Caco-2 (cell line): ENCODE measurements at places on chromosomes 7 and 10. TPM values are rescaled to one million over a fixed set of nuclear protein-coding genes. Genes with fewer than 3 reads are reported as not detected.

GRCh38 chr10:112962343-112962742, 12.3 kb downstream of the TCF7L2 start:
- H3K27me3 ChIP-seq = no peaks in the 10 kb centered on the region
- H3K4me3 ChIP-seq = no peak overlapping the region
- no peak for DNase-seq
- peaks cover 59% of the 10 kb centered on the region for H3K4me1 ChIP-seq

DNA sequence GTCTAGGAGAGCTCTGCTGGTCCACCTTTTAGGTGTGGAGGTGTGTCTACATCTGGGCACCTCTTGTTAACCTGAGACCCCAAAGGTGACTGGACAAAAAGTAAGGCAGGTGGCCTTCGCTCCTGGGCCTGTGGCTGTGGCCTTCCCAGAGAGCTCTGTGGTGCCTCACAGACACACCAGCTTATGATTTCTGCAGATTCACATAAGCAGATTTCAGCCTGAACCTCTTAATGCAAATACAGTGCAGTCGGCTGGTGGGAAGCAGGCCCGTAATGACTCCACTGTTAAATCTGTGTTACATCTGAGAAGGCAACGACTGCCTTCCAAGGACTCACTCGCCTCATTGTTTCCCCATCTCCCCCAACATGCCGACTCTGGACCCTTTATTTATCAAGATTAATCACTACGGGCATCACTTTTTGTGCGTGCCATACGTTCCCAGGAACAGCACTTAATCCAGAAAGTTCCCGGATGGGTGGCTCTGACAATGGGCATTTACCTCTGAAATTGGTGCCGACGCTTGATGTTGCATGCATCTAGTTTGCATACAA, 119.8 kb downstream of the EBF3 start:
- H3K36me3 ChIP-seq = no peaks in the 10 kb centered on the region
- no peaks in the 10 kb centered on the region for H3K4me1 ChIP-seq
- no peak for DNase-seq
- no peak overlapping the region for H3K27ac ChIP-seq
- H3K27me3 ChIP-seq = 0 out of 2 replicates have a peak, but pooled peaks cover 1% of the 10 kb centered on the region
- no peak overlapping the region for H3K4me3 ChIP-seq

DNA sequence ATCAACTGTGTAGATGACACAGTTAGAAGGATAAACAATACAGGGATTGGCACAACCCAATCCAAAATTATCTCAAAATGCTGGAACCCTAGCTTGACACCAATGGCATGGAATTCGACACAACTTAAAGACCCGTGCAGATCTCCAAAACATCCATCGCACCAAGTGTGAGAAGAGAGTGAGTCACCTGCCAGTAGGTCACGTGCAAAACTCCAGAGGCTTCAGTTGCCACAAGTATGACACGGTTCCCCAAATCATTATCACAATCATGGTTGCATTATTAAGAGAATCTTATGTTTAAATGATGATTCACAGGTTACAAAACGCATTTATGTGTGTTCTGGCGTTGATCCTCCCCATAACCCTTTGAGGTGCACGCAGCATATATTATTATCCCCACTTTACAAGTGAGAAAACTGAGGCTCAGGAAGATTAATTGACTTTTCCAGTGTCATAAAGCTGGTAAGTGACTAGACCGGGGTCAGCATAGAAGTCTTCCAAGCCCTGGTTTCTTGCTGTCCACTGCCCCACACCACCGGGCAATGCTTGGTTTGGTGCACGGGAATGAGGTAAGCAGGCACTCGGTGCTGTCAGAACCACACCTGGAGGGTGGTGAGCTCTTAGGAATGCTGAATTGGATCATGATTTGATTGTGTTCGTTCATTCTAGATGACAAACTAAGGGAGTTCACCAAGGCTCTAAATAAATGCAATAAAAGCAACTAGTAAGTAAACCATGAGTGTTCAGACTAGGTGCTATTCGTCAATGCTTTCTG, 23.6 kb upstream of the STK17A start:
- no peak overlapping the region for H3K27ac ChIP-seq
- no peak overlapping the region for H3K4me3 ChIP-seq
- H3K36me3 ChIP-seq = no peaks in the 10 kb centered on the region

GRCh38 chr7:12722136-12722535, 34.7 kb downstream of the ARL4A start:
- H3K36me3 ChIP-seq = no peaks in the 10 kb centered on the region
- DNase-seq = no peak
- peaks cover 7% of the 10 kb centered on the region; the same call in 1 of the 2 replicates for H3K4me1 ChIP-seq
- H3K27me3 ChIP-seq = no peaks in the 10 kb centered on the region

DNA sequence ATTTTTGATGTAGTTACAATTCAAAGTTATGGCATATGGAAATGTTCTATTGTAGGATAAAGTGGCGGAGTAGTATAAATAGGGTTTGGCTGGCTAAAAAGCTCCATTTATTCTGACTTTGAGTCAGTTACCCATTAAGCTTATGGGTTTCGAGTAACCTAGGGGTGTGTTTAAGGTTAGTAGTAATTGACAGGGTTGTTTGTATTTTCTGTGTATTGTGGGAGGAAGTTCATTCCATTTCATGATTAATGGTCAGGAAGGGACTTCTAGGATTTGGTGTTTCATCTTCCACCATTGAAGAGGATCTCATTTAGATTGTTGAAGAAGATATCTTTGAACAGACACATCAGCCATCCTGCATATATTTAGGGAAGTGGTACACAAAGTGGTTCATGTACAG, 75.0 kb downstream of the BICC1 start:
- no peaks in the 10 kb centered on the region for H3K27me3 ChIP-seq
- H3K4me1 ChIP-seq = peaks cover 4% of the 10 kb centered on the region
- peaks cover 3% of the 10 kb centered on the region; the same call in 1 of the 2 replicates for H3K36me3 ChIP-seq
- no peak overlapping the region for H3K4me3 ChIP-seq

GRCh38 chr7:110568932-110569331, 522.0 kb upstream of the LRRN3 start:
- no peak for DNase-seq
- H3K27me3 ChIP-seq = no peaks in the 10 kb centered on the region
- no peak overlapping the region for H3K27ac ChIP-seq
- H3K4me3 ChIP-seq = no peak overlapping the region
- H3K36me3 ChIP-seq = no peaks in the 10 kb centered on the region

ZNF736 gene
- 6.1 and 8.8 TPM in 2 replicates for total RNA-seq

NMT2 gene
- total RNA-seq = 28.1 and 30.1 TPM in 2 replicates

DNA sequence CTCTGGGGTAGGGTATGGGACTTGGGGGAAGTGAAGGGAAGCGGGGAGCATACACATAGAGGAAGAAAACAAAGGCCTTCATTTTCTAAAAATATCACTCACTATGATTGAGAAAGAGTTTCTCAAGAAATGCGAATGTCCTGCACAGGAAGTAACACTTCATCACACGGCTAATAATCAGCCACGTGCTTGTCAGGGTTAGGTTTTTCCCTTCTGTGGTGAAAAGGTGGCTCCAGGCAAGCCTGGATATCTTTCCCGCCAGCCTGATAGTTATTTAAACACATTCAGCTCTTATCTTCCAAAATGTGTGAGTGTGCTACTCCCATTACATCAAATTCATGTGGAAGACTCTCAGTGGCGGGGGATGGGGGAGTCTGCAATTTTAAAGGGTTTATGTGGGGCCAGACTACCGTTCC, 166.4 kb upstream of the ADO start:
- H3K4me3 ChIP-seq = no peak overlapping the region
- H3K27me3 ChIP-seq = no peaks in the 10 kb centered on the region; the same call in 1 of the 2 replicates
- no peaks in the 10 kb centered on the region for H3K36me3 ChIP-seq
- H3K27ac ChIP-seq = no peak overlapping the region

OR2A42 gene
- total RNA-seq = not detected in 2 replicates
